ENCODE measurements at places on chromosomes 11 and 22. TPM values are rescaled to one million over a fixed set of nuclear protein-coding genes. Genes with fewer than 3 reads are reported as not detected.
A peak's percentile ranks its signal among the peaks of the same experiment; 100 is the strongest.

- H3K27me3 ChIP-seq: no peaks in the 10 kb centered on the region
- no peak overlapping the region for H3K4me3 ChIP-seq
- DNase-seq: no peak
- no peaks in the 10 kb centered on the region for H3K36me3 ChIP-seq
These were observed 69.7 kb downstream of the TP53I11 start for GRCh38 chr11:44880953-44881352.

- no peaks in the 10 kb centered on the region for H3K27me3 ChIP-seq
- no peak overlapping the region for H3K27ac ChIP-seq
- DNase-seq: no peak
- no peaks in the 10 kb centered on the region for H3K36me3 ChIP-seq
- H3K4me1 ChIP-seq: peaks cover 6% of the 10 kb centered on the region
These were observed 53.8 kb downstream of the ADM start for GRCh38 chr11:10358696-10359095.

Gene APLNR
- 1.1 TPM for total RNA-seq

DNA sequence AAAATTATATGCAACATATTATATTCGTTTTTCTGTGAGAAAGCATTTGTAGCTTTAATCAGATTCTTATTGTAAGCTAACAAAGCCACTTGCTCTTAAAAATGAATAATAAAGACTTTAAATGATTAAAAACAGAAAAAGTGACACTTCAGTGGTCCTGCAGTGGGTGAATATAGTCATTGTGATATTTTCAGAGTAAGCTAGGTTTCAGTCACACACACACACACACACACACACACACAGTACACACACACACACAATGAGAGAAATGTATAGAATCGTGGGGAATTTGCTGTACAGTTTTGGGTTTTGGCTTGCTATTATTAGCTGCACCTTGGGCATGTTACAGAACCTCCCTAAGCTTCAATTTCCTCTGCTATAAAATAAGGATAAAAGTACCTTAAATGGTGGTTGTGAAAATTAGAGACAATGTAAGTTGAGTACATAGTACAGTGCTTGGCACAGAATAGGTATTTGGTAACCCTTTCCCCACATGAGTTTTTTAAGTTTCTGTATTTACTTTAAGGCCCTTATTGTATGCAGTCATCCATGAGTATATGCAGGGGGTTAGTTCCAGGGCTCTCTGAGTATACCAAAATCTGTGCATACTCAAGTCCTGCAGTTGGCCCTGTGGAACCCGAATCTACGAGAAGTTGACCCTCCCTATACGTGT is 39.8 kb downstream of the CSTPP1 start:
- H3K27ac ChIP-seq: no peak overlapping the region
- H3K27me3 ChIP-seq: no peaks in the 10 kb centered on the region
- no peak overlapping the region for H3K4me3 ChIP-seq

DNA sequence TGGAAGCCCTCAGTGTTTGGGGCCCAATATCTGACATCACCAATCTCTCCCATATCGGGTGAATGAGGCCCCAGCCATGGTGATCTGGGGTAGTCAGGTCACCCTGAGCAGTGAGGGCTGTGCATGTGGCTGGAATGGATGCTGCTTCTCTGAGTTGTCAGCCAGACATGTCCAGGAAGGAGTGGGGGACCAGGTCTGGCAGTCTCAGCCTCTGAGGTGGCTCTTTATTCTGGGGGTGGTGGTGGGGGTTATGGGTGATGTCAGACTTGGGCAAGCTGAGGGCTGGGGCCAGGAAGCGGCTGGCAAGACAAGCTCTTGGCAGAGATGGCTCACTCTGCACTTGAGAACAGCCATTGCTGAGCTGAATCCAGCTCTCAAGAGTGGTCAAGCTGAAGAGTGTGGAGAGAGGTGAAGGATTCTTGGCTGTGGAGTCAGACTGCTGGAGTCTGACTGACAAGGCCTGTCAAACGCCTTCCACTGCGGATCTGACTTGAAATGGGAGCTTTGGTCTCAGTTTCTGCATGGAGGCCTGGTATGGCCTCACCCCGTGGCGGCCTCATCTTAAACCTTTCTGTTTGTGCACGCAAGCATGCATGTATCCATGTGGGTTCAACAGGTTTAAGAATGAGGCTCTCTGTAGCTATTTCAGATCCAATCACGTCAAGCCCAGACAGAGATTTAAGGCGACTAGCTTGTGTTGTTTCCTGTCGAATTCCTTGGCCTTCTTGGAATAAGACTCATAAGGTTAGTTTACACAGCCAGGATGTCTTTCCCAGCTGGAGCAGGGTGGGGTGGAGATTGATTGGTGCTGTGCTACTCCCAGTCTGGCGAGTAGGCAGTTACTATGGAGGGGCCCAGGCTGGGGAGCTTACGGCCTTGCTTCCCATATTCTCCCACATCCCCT is 83.9 kb upstream of the TIMP3 start:
- no peak overlapping the region for H3K4me3 ChIP-seq
- peaks cover 16% of the 10 kb centered on the region for H3K4me1 ChIP-seq
- no peaks in the 10 kb centered on the region for H3K27me3 ChIP-seq
- peak overlapping the region; percentile 67 for H3K27ac ChIP-seq

GRCh38 chr11:34311126-34311525 is 46.7 kb downstream of the ABTB2 start:
- H3K4me3 ChIP-seq: no peak overlapping the region
- no peaks in the 10 kb centered on the region for H3K36me3 ChIP-seq
- H3K27ac ChIP-seq: no peak overlapping the region
- H3K27me3 ChIP-seq: no peaks in the 10 kb centered on the region

DNA sequence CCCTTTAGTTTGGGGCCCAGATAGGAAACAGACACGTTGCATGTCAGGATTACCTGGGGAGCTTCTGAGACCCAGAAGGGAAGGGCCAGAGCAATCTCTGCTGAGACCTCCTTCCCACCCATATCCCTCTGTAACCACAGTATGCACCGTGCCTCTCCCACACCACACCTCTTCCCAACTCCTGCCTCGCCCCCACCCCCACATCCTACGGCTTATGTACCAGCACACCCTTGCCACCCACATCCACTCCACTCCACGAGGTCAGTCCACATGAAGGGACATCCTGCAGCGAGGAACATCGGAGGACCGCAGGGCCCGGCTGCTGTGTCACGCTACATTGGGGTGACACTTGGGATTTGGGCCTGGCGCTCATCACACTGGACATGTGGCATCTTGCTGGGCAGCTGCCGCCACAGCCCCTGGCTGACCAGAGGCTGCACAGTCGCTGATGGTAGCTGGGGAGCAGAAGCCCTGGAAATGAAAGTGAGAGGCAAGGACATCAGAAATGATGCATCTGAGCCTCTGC is 118.3 kb upstream of the LMO1 start:
- H3K36me3 ChIP-seq: no peaks in the 10 kb centered on the region
- H3K4me3 ChIP-seq: no peak overlapping the region
- no peak overlapping the region for H3K27ac ChIP-seq
- no peak for DNase-seq
- H3K4me1 ChIP-seq: no peaks in the 10 kb centered on the region

Gene UBQLNL
- total RNA-seq: 0.26 TPM

Gene UFD1
- 33.3 TPM for total RNA-seq

DNA sequence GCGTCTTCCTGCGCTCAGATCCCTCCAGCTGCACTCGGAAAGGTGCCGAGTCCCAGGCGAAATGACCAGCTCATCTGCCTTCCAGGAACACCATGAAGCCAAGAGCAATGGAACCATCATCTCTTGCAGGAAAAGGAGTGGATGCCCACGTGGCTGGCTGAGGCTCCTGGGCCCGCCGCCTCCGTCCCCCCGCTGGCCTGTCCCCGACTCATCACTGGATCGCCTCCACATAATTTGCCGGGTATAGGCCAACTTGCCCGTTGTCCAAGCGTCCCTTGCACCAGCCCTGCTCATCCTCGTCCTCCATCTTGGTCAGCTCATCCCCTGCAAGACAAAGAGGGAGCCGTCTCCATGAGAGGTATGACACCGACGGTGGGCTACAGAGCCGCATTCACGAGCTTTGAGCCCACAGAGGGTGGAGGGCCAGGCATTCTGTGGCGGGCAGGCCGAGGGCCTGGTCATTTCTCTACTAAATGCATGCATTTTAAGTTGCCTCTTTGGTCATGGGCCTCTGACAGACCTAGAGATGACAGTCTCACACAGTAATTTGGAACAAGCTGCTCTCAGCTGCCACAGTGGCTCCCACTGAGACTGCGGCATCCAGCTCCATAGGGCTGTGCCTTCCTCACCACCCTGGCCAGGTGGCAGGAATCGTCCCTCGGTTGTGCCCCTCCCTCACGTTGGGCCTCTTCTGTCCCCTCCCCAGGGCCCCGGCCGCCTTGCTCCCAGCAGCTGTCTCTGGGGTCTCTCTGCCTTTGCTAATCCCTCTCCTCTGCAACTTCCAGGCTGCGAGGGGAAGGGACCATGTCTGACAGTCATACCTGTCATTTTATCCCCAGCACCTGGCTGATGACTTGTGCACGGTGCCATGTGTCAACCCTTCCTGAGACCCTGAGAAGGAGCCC is 14.3 kb upstream of the ARFGAP3 start:
- peaks cover 76% of the 10 kb centered on the region for H3K36me3 ChIP-seq
- no peak for DNase-seq
- H3K27ac ChIP-seq: no peak overlapping the region
- no peaks in the 10 kb centered on the region for H3K27me3 ChIP-seq
- H3K4me3 ChIP-seq: no peak overlapping the region

- no peak for DNase-seq
- H3K36me3 ChIP-seq: no peaks in the 10 kb centered on the region
- no peak overlapping the region for H3K4me3 ChIP-seq
- H3K27me3 ChIP-seq: no peaks in the 10 kb centered on the region
These were observed 8.2 kb downstream of the CD5 start for GRCh38 chr11:61110255-61111049.

Gene GPR83
- total RNA-seq: not detected

- no peak overlapping the region for H3K4me3 ChIP-seq
- H3K4me1 ChIP-seq: no peaks in the 10 kb centered on the region
- H3K27ac ChIP-seq: no peak overlapping the region
- DNase-seq: no peak
These were observed 16.1 kb downstream of the RRAS2 start for GRCh38 chr11:14342906-14343305.

Gene SC5D
- total RNA-seq: 79.9 TPM

Gene SERPING1
- total RNA-seq: 306 TPM

DNA sequence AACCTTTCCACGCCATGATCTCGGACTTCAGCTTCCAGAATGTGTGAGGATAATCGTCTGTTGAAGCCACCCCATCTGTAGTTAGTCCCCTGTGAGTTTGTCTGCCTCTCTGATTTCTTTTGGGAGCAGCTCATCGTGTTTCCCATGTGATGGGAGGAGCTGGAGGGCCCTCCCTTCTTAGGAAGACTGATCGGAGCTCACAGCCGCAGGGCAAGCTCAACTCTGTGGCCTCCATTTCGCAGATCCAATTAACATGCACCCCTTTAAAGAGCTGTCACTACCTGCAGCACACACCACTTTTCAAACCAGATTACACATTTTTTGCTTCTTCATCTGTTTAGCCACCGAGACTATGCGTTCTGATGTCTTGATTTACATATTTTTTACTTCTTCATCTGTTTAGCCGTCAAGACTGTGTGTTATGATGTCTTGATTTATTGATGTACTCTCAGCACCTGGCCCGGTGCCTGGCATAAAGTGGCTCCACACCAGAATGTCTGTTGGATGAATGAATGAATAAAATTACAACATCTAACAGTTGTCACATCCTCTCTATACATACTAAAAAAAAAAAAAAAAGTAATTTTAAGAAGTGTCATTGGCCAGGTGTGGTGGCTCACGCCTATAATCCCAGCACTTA is 14.9 kb upstream of the PPFIA1 start:
- no peaks in the 10 kb centered on the region for H3K4me1 ChIP-seq
- H3K4me3 ChIP-seq: no peak overlapping the region
- no peaks in the 10 kb centered on the region for H3K27me3 ChIP-seq
- H3K36me3 ChIP-seq: no peaks in the 10 kb centered on the region
- no peak overlapping the region for H3K27ac ChIP-seq

DNA sequence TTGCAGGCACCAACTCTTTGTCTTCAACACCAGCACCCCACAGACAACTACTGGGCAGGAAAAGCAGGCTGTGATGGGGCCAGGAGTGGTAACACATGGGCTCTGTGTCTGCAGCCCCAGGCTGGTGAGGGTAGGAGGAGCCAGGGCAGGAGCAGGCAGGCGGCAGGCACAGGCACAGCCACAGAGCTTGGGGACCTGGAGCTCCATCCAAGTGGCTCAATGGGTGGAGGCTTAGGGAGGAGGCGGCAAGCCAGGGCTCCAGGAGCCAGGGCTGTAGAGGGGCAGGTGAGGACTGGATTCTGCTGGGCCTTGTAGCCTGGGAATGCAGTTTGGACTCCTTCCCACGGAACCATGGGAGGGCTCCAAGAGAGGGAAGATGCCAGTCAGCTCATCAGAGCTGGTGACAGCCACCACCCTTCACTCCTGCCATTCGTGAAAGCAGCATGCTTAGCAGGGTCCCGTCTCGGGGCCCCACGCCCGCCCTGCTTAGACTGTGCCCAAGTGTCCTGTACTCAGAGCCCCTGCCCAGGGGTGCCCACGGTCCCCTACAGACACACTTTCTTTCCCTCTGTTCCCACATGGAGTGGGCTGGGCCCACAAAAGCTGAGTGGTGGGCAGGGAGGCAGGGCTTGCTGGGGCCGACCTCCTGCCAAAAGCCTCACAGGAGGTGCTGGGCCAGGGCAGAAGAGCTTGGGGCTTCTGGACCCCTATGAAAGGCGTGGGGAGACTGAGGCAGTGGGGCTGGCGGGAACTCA is 12.4 kb downstream of the TTC38 start:
- no peaks in the 10 kb centered on the region for H3K4me1 ChIP-seq
- no peak for DNase-seq
- peak overlapping the region; percentile 35 for H3K27ac ChIP-seq
- no peaks in the 10 kb centered on the region for H3K27me3 ChIP-seq
- peaks cover 81% of the 10 kb centered on the region for H3K36me3 ChIP-seq

Measured in upper lobe of left lung (tissue), 6 donors.